Activated CD8-positive, alpha-beta memory T cell treated with anti-CD3 and anti-CD28 coated beads for 1 hour (primary cell): ENCODE measurements at places on chromosomes 13 and 19.

DNA sequence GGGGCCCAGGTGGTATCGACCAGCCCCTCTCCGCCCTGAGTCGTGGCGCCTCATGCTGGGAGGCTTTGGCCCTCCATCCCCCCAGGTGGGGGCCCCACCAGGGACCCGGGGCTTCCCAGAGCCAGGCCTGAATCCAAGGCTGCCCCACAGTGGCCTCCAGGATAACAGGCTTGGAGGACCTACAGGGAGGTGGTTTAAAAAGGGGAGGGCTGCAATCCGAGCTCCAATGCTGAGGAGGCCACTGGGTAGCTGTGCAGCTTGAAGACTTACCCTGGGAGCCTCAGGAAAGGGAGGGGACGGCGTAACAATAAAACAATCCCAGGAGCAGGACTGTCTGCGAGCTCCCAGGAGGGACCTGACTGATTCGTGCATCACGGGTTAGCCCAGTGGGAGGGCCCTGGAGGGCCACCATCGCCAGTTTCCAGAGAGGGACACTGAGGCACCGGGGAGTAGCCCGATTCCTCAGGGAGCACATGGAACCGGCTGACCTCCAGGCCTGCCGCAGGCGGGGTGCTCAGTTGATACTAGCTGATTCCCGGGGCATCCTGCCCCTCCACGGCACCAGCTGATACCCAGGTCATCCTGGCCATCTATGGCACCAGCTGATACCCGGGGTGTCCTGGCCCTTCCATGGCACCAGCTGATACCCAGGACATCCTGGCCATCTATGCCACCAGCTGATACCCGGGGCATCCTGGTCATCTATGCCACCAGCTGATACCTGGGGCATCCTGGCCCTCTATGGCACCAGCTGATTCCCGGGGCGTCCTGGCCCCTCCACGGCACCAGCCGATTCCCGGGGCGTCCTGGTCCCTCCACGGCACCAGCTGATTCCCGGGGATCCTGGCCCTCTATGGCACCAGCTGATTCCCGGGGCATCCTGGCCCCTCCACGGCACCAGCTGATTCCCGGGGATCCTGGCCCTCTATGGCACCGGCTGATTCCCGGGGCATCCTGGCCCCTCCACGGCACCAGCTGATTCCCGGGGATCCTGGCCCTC lies 3.7 kb upstream of the C2CD4C start:
- DNase-seq = no peak

- DNase-seq = no peak
Measured at GRCh38 chr13:87792878-87793277, 121.7 kb downstream of the SLITRK5 start.

DNA sequence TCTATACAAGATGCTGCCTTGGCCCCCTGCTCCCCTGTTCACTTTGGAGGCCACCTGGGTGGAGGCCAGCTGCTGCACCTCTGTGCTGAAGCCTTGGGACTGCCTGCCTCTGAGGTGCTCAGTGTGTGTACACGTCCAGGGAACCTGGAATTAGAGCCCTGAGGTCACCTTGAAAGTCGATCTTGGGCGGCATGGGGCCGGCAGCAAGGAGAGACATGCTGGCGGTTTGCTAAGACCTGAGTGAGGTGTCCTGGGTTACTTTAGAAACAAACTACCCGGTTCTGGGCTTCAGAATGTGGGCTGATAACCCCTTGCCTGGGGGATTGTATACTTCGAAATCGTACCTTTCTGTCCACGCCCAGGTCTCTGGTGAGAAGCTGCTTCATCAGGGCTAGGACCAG lies 25.5 kb downstream of the TSSK6 start:
- no peak for DNase-seq

GRCh38 chr13:99230991-99231390 lies 27.2 kb downstream of the GPR18 start:
- no peak for DNase-seq

DNA sequence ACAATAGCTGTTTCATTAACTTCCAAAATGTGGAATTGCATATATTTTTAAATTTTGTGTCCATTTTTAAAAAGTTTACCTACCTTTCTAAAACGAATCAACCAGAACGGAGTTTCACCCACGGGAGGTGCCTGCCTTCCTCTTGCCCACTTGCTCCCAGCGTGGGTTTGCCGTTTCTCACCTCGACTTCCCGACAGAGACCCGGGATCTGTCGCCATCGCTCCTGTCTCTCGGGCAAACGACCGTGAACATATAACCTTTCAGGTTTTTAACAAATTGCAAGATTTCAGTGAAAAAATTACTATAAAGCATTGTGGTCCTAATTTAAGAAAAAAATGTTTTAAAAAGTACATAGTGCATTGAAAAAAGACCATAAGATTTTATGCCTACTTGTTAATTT lies 4.2 kb downstream of the TMEM255B start:
- no peak for DNase-seq

GRCh38 chr13:114203536-114203935 lies 24.5 kb downstream of the CFAP97D2 start:
- DNase-seq = no peak

DNA sequence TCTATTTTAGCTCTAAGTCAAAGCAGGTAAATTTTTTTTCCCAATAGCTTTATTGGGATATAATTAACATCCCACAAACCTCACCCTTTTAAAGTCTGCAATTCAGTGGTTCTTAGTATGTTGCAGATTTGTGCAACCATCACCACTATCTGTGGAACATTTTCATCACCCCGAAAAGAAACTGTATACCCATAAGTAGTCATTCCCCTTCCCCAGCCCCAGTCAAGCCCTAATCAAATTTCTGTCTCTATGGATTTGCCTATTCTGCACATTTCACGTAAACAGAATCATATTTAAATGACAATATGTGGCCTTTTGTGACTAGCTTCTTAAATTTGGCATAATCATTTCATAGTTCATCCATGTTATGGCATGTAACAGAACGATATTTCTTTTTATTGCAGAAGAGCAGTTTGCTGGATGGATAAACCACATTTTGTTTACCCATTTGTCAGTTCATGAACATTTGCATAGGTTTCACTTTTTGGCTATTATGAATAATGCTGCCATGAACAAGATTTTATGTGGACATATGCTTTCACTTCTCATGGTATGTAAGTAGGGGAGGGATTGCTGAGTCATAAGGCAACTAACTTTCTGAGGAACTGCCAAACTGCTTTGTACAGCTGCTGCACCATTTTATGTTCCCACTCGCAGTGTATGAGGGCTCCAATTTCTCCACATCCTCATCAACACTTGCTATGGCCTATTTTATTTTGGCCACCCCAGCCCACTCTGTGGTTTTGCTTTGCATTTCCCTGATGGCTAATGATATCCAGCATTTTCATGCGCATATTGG lies 10.9 kb downstream of the SLC46A3 start:
- no peak for DNase-seq

- DNase-seq = no peak
Measured at GRCh38 chr19:44745341-44745831, 3.1 kb upstream of the BCL3 start.

DNA sequence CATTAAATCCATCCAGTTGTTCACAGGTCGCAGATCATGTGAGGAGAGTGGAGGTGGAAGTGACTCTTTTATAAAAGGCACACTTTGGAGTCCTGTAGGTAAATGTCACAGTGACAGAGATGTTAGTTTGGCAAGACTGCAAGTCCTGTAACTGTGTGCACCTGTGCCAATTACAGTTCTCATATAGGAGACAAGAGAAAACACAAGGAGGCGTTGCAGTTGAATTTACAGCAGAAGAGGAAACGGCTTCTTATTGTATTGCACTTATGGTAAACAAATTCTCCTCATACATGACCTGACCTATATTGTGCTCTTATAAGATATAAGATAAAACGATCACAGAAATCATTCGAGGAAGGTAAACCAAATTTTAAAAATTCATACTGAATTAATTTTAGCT lies 732.8 kb upstream of the SLC10A2 start:
- DNase-seq = no peak

- no peak for DNase-seq
Measured at GRCh38 chr19:55145232-55145631, 3.8 kb downstream of the TNNT1 start.

DNA sequence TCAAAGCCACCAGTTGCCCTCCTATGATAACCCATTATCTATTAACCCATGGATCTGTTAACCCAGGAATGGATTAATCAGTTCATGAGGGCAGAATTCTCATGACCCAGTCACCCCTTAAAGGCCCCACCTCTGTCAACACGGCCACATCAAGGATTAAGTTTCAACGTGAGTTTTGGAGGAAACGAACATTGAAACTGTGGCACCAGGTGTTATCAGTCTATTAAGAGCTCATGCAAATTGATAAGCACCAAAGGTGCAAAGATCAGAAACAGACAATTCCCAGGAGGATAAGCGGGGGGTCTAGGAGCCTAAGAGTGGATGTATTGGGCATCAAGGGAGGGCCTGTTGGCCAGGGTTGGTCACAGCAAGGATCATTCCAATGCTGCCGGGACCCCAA lies 19.9 kb upstream of the ELAVL1 start:
- DNase-seq = no peak
